GM13977 (cell line): ENCODE measurements at places on chromosomes 6 and 20.

- no peak for DNase-seq
Observed at GRCh38 chr6:32131439-32131948, 1.4 kb upstream of the FKBPL start.

DNA sequence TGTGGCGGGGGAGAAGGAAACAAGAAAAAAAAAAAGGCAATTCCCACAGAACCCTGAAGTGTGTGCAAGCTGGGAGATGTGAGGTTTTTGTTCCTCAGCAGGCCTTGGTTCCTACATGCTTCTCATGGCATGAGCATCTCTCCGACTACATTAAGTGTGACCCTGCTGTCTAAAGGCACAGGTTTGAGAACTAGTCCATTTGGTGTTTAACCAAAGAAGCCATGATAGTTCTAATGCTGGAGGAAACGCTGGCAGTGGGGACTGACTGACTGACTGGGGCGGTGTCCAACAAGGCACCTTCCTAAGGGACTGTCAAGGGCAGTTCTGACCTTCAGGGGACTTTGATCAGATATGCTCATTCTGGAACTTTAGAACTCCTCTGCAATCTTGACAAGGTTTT, 3.8 kb downstream of the TXNDC5 start:
- DNase-seq = no peak

DNA sequence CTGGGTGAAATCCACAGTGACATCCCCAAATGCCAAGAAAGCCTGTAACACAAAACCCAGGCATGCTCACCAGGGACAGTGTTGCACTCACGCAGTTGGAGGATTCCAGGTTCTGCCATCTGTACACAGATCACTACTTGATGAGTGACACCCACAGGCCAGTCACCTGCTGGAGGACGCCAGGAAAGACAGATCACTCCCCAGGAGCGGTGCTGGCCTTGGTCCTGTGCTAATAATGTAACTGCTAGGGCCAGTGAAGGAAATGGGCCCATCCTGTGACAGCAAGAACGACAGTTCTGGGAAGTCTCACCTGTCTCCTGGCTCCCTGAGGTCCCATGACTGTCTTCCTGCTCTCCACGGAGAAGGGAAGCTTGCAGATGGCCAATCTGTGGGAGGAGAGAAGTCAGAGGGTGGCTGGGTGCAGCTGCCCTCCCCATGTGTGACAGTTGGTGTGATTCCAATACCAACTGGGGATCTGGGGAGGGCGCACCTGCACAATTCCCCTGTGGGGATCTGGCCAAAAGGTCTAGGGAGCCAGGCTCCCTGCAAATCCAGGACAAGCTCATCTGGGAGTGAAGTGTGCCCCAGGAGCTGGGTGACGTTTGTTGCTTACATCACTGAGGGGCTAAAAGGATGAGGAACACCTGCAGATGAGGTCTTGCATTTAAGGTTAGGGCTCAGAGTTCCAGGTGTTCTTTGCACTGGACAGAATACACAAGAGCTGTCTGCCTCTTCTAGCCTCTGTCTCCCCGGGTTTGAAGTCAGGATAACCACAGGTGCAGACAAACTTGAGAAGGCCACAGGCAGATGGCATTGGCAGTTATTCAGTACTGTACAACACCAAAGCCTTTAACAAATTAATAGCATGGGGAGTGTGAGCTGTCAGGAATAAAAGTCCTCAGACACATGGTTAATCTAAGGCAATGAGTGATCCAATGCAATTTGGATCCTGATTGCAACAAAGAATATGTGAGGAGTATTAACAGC, 10.3 kb downstream of the ZNF337 start:
- DNase-seq = no peak

GRCh38 chr20:8062756-8063155, 43.2 kb upstream of the TMX4 start:
- no peak for DNase-seq

- DNase-seq = no peak
Observed at GRCh38 chr6:74651948-74652842, 553.7 kb downstream of the COL12A1 start.

- DNase-seq = no peak
Observed at GRCh38 chr6:113442040-113442439, 415.1 kb upstream of the MARCKS start.

DNA sequence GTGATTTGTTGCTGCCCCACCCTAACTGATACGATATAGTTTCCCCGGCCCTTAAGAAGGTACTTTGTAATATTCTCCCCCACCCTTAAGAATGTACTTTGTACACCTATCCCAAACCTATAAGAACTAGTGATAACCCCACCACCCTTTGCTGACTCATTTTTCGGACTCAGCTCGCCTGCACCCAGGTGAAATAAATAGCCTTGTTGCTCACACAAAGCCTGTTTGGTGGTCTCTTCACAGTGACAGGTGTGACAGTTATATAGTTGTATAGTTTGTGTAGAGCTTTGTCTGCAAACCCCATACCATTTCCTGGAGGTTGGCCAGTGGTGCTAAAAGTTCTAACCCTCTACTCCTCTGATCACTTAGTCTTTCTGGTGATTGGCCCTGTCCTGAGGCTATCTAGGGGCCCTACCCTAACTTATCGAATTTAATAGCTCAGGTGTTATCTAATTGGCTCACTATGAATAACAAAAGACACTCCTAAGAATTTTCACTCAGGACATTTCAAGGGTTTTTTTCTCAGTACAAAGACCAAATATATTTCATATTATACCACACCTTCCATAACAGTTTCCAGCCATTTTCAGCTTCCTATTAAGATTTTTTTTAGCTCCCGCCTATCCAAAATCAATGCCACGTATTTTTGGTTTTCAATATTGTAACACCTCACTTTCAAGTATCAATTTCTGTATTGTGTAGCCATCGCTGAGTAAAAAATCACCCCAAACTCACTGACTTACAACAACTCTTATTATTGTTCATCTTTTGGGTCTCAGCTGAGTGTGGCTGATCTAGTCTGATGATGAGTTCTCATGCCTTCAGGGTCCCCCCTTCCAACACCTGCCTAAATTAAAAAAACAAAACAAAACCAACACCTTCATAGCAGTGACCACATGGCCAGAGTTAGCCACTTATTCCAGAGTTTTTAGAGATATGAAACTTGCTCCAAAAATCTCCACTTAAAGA, 9.8 kb upstream of the BTN1A1 start:
- no peak for DNase-seq

GRCh38 chr20:45971425-45971674, 653 bp downstream of the ZNF335 start:
- DNase-seq = peak; percentile 83

GRCh38 chr6:11270030-11271027, 37.9 kb upstream of the NEDD9 start:
- DNase-seq = no peak

- DNase-seq = no peak
Observed at GRCh38 chr6:125192610-125192930, 39.0 kb downstream of the TPD52L1 start.

GRCh38 chr6:68252632-68253031, 382.4 kb upstream of the ADGRB3 start:
- peak; percentile 15 for DNase-seq

GRCh38 chr20:1711266-1711665, 53.7 kb upstream of the SIRPG start:
- DNase-seq = no peak

GRCh38 chr20:62766716-62767115, 29.6 kb upstream of the MRGBP start:
- no peak for DNase-seq

DNA sequence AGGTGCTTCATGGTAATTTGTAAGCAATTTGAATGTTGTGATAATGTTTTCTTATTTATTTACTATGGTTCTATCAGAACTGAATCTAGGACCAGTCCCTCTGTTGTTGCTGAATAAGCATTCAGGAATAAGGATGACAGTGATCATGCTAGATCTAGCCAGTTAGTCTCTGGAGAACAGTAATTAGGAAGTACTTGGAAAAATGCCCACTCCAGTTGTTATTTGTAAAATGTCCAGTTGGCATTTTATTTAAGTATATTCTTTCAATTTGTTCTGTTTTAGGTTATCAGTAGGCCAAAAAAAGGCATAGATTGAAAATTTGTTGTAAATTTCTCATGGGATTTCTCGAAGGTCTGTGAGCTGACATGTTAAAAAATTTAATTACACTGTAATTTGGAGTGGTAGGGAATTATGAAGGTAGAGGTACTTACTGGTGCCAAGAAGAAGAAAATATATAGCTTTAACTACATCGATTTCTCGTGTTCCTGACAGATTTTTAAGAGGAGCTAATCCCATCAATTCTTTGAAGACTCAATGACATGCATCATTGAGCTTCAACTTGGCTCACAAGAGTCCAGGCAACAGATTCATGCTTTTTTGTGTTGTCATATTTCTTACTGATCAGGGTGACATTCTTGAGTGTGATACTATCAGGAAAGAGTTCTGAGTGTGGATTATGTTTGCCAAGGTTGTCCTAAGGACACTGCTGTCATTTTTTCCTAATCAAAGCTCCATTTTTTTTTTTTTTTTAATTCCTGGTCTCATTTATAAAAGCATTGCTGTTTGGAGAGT, 177.3 kb downstream of the CARMIL1 start:
- no peak for DNase-seq

GRCh38 chr6:139161169-139161568, 26.3 kb downstream of the HECA start:
- no peak for DNase-seq

DNA sequence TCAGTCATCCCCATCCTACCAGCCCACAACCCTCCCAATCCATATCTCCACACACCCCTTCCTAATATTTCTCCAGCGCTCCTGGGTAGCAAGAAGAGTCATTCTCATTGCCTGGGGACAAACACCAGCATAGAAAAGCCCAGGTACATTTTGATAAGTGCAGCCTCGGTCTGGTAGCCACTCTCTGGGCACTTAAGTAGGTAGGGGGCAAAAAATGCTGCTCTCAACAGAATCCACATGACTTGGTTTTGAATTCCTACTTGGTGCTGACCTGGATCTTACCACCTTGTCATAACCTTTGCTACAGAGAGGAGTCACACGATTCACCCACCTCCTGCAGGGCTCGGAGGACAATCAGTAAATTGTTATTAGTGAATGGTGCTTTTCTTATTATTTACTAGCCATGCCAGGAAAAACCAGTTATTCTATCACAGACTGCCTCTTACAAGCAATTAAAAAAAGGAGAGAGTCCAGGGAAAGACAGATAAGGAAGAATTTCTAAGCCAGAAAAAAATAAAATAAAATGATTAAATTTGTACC, 249.1 kb downstream of the LY86 start:
- no peak for DNase-seq

DNA sequence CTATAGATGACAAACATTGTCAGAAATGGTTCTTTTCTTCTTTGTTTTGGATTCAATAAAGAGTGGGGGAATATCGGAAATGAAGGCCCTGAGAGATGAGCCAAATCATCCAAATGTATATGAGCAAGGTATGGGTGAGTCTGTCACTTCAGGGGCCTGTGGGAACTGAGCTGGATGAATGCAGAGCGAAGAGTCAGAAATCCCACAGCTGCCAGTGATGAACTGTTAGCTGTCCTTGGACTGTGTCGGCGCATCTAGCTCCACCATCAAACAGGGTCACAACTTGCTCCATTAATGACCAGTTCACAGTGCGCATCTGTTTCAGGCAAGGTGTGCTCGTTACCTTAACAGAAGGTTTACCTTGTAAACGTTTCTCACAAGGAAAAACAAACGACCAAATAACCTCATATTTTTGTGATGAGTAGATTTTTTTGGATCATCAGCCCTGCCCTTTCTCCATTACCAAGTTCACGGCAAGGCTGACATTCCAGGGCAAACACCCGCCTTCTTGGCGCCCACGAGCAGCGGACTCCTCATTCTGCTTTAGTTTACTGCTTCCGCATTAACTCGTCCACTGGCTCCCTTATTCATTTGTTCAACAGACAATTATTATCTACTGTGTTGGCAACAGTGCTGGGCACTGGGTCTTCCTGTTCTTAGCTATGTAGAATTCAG, 15.0 kb upstream of the CCN6 start:
- DNase-seq = no peak

DNA sequence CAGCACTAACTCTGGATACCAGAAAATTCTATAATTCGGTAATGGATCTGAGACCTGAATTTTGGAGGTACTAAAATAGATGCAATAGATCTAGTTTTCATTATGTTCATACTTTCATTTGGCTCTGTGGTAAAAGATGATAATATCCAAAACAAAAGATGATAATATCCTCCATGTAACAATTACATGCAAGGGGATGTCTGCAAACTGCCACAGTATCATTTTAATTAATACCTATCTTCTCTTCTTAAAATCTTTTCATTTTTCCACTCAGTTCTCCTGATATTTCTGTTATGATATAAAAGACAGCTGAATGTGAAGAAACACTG, 15.6 kb downstream of the BTN2A1 start:
- DNase-seq = no peak

DNA sequence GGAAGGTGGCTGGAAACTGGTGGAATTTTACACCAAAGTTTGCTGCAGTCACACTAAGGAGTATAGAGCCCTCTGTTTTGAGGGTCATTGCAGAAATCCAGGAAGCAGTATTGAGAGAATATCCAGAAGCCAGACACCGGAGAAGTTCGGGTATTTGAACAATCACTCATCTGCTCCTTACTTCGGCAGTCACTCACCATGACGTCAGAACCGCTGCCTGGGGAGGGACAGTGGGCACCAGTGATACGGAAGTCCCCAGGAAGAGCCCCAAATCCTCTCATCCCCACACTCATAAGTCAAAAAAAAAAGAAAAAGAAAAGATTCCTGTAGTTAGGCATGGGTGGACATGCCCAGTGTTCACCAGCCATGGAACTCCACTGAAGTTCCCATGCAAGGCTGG, 4.0 kb downstream of the LY6G5C start:
- DNase-seq = no peak

DNA sequence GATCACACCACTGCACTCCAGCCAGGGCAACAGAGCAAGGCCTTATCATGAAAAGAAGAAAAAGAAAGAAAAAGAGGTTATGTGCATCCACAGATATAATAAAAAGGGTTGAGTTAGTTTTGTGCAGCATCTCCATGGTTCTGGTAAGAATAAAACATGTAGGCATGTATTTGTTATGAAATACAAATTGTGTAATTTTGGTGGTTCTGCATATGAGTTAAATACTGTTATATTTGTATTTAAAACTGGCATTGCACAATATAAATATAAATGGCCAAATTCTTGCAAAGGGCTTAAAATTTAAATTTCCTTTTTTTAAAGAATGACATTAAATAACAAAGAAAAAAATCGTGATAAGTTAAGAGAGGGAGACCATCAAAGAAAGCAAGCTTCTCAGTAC, 159.1 kb upstream of the PREP start:
- DNase-seq = no peak

- no peak for DNase-seq
Observed at GRCh38 chr6:137290601-137291261, 71.5 kb upstream of the IFNGR1 start.

DNA sequence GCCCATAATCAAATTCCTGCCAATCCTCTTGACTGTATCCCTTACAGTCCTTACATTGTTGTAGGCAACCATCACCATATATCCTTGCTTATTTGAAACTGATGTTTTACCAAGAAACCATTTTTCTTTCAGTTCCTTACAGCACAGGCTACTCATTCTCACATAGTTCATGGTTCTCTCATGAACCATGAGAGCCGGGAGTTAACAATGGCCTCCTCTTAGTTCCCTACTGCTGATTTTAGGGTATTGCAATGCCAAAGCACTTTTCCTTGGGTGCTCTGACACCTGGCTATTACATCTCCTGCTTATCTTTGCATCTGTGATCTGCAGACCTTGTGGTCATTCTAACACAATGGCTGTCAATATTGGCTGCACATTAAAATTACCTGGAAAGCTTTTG, 133.4 kb downstream of the MYB start:
- no peak for DNase-seq

- no peak for DNase-seq
Observed at GRCh38 chr20:47792021-47792618, 6.8 kb upstream of the SULF2 start.
